ENCODE measurements at places on chromosomes 13 and 19. TPM values are rescaled to one million over a fixed set of nuclear protein-coding genes. Genes with fewer than 3 reads are reported as not detected.

Gene ZSCAN4
- total RNA-seq = not detected

Gene BCAM
- total RNA-seq = 5.3 TPM

Gene ENOX1
- 3.8 TPM for total RNA-seq

Gene LRRC25
- total RNA-seq = not detected

Gene DACT3
- total RNA-seq = 7.4 TPM

Gene ERICH4
- total RNA-seq = not detected

Gene PGLYRP1
- total RNA-seq = not detected

Gene LHB
- not detected for total RNA-seq

Gene GNG8
- total RNA-seq = not detected

Gene FUT6
- total RNA-seq = not detected

Gene WDR87
- total RNA-seq = not detected

Gene ALKBH6
- total RNA-seq = 23.7 TPM

Gene SDHAF1
- 17.5 TPM for total RNA-seq

Gene AMER2
- 4.1 TPM for total RNA-seq

Gene PINLYP
- total RNA-seq = 11.7 TPM

Gene CALR3
- total RNA-seq = not detected

Gene GNG7
- 13.9 TPM for total RNA-seq

Gene CDC42EP5
- total RNA-seq = 6.7 TPM

Gene RGL3
- 0.30 TPM for total RNA-seq

Gene WDR88
- total RNA-seq = not detected

Gene APBA3
- 24.5 TPM for total RNA-seq

Gene N4BP2L2
- total RNA-seq = 81.1 TPM

Gene GRIN2D
- total RNA-seq = 0.68 TPM

Gene EPS8L1
- 22.4 TPM for total RNA-seq

Measured in neural crest cell (in vitro differentiated cells).